ENCODE measurements at places on chromosomes 7 and 10.

DNA sequence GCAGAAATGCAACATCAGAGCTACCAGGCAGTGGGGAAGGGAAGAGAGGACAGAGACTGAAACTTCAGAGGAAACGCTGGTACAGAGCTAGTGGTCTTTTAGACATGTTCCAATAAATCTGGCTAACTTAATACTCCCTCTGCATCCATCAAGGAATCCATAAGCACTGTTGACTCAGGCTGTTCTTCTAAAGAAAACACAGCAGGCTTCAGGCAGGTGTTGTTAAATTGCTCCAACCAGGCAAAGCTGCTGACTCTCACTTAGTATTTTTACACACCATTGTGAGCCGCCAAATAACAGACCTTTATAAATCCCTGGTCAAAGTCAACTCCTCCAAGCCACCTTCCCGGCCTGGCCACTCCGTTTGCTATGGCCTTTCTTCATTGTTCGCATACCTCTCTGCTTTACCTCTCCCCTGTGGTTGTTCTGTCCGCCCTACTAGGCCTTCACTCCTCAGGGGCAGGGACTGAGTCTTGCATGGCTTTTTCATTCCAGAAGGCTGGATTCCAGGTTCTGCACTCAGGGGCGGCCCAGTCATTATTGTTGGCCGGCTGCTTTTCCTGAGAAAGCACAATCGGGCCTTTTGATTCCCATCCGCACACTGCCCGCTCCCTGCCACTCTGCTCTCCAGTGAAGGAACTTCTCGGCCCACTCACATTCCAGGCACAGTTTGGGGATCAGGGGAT lies 18.4 kb downstream of the CREB3L2 start:
- DNase-seq: no peak

DNA sequence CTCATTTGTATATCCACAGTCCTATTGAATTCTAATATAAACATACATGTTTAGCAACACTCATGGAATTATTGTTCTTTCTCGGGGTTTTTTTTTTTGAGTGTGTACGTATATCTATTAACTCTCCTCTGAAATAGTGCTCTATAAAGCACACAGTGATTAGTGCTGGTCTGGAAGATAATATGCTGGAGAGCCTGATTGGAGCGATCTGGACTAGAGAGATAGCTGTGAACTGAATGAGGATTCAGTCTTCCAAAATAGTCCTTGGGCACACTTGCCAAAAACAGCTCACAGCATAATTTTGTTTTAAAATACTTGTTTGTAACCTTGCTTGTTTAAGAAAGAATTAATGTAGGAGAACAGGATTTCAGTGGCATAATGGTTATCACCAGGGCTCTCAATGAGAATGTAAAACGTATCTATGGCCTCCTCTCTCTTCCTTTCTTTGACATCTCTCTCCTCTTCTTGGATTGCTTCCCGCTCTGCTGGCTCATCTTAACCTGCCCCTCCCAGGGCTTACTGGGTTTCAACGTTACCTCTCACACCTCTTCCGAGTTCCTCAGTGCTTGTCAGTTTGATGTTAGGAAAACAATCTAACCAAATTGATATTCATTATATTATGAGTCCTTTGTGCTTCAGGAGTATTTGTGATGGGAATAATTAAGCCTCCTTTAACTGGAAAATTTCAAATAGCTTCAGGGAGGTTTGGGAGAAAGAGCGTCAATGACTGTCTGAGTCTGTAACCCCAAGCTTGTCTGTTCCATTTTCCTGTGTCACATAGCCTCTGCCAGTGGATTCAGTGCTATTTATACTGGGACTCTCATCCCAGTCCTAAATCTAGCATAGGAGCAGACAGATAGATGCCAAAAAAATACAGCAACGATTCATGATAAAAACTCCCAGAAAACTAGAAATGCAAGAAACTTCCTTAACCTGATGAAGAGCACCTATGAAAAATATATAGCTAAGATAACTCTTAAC lies 16.2 kb upstream of the AGK start:
- no peak for DNase-seq

- no peak for DNase-seq
Observed at GRCh38 chr7:67343572-67343971, 346.9 kb downstream of the TYW1 start.

DNA sequence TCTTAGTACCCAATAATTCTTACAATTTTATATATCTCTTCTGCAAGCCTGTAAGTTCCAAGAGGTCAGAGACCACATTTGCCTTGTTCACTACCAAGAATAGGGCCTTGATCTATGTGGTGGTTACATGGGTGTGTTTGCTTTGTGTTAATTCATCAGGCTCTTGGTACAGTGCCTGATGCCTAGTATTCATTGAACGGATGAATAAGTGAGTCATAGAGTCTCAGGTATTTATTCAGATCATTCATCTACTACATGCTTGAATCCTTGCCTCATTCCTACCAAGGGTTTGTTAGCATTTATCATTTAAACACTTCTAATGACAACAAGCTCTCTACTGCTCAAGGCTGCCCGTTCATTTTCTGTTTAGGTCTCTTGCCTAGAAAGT lies 11.3 kb upstream of the SGPL1 start:
- no peak for DNase-seq

- DNase-seq: no peak
Observed at GRCh38 chr7:20241911-20242261, 24.7 kb upstream of the MACC1 start.

GRCh38 chr7:86814661-86815379 lies 171.1 kb downstream of the GRM3 start:
- peak; percentile 65 for DNase-seq

- peak; percentile 37 for DNase-seq
Observed at GRCh38 chr7:96179837-96180236, 142.1 kb downstream of the SLC25A13 start.

DNA sequence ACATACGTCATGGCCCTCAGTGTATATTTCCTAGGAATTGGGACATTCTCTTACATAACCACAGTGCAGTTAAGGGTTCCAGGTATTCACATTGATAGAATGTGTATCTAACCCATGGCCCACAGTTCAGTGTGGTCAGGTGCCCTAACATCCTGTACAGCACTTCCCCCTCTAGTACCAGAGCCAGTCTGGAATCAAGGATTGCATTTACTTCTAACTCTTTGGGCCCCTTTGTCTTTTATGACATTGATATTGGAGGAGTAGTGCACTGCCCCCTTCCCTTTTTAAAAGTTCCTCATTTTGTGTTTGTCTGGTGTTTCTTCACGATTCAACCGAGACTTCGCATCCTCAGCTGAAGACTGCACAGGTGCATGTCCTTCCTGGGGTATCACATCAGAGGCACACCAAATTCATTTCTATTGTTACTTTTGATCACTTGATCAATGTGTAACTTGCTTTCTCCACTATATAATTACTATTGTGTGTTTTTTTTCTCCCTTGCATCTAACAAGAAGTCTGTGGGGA lies 22.4 kb upstream of the NPFFR1 start:
- DNase-seq: peak; percentile 50

- peak; percentile 80 for DNase-seq
Observed at GRCh38 chr7:44291066-44291732, 34.2 kb downstream of the CAMK2B start.

- peak; percentile 86 for DNase-seq
Observed at GRCh38 chr10:61140765-61141392, 196.9 kb upstream of the RHOBTB1 start.

GRCh38 chr10:60382946-60383681 lies 6.6 kb downstream of the ANK3 start:
- no peak for DNase-seq

DNA sequence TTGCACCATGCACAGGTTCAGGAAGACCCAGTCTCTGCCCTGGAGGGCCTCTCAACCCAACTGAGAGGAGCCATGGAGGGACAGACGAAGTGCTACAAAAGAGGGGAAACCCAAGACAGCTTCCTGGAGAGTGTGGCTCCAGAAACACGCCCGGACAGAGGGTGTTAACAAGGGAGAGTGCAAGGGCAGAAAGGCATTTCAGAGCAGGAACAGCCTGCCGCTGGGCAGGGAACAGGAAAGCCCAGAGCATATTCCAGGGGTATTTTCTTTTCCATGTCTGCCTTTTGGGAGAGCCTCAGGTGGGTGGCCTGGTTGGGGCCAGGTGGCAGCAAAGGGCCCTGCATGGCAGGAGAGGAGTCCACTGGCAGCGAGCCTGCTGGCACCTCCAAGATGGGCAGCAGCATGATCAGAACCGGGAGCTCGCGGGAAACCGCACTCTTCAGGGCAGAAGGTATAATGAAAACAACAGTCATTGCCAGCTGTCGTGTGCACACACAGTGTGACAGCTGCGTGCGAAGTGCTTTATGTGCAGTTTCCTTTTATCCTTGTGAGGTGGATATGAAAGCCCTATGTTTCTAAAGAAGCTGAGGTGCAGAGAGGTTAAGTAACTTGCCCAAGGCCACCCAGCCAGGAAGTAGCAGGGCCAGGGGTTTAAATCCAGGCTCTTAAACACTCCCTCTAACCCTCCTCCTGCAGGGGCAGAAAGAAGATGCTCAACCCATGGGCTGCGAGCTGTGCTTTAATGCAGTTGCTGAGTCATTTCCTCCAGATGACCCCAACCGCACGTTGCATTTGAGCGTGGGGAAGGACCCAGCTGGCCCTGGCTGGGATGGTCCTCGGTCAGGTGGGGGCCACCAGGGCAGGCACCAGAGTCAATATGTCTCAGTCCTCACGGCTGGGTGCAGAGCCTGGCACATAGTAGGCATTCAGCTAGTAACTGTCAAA lies 128.6 kb downstream of the OAT start:
- peak; percentile 45 for DNase-seq

- peak; percentile 20 for DNase-seq
Observed at GRCh38 chr7:155007947-155008346, 5.0 kb upstream of the PAXIP1 start.

GRCh38 chr7:40330408-40330807 lies 195.6 kb downstream of the SUGCT start:
- no peak for DNase-seq

DNA sequence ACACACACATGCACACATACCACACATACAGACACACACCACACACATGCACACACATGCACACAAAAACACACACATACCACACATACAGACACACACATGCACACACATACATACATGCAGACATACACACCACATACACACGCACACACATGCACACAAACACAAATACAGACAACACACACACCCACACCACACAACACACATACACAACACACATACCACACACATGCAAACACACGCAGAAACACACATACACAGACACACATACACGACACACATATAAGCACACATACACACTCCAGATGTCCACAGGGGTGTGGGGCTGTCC lies 60.1 kb upstream of the PPP2R2D start:
- DNase-seq: no peak

DNA sequence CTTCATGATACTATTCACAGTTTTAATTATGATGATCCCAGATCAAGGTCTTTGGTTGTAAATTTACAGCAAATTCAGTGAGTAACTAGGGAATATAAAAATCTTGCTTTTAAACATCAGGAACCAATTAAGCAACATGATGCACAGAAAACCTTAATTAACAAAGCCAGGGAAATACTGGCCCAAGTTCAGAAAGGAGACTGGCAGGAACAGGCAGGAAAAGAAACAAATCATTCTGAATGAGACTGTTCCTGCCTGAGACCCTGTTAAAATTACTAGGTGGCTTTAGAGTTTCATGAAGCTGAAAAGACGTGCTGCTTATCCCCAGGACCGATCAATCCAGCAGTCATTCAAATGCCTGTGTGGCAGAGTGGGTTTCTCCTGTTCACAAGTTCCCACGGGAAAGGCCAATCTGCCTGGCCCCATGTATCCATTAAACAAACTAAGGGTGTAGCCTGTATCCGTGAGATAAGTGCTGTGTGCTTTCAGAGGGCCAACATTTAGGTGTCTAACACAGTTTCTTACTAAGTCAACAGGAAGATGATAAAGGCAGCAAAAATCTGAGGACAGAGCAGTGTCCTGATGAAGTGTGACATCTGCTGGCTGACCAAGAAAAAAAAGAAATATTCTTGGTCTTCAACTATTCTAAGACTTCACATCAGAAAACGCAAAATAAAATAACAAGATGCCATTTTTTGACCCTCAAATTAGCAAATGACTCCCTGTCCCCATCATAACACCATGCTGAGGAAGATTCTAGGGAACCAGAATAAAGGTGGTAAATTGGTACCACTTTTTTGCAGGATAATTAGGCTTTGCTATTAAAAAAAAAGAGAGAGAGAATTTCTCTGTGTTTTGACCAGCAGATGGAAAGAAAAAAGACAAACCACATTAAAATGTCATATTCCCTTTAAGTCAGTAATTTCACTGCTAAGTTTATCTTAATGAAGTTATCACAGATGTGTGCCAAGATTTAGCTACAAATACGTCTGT lies 34.2 kb downstream of the PUS7 start:
- peak; percentile 12 for DNase-seq

GRCh38 chr7:34928052-34928451 lies 109.2 kb downstream of the DPY19L1 start:
- peak; percentile 1 for DNase-seq

DNA sequence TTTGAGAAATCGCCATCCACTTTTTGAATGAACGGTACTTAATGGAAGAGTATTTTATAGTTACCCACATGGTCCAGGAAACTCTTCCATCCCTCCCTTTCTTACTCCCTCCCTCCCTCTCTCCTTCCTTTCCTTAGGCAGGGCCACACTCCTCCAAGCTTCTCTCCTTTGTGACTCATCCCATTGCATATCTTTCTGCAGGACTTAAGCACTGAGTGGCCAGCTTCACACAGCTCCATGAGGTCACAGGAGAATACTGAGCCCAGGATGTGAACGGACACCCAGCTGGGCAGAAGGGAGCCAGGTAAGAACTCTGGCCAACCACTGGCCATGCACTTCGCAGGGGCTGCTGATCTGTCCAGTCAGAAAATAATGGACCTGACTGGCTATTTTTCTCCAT lies 189.7 kb upstream of the ADCY1 start:
- DNase-seq: no peak

DNA sequence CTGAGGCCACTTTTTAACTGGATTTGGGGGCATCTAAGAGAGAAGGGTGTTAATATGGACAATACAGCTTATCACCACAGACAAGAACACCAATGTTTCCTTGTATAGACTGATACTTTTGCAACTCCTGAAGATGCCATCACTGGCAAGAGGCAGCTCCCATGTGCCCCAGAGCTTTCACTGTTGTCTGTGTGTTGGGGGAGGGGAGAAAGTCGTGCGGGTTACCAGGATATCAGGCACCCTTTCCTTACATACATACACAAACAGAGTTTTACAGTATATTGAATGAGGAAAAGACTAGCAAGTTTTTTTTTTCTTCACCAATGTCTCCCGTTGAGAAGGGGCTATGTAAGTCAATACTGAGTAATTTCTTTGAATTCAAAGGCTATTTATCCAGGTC lies 4.1 kb upstream of the DLX6 start:
- no peak for DNase-seq

- DNase-seq: no peak
Observed at GRCh38 chr10:89206402-89207180, 526 bp downstream of the CH25H start.

- no peak for DNase-seq
Observed at GRCh38 chr7:36630112-36630650, 94.1 kb downstream of the AOAH start.

- no peak for DNase-seq
Observed at GRCh38 chr7:22444181-22444971, 55.6 kb downstream of the STEAP1B start.

- DNase-seq: no peak
Observed at GRCh38 chr7:39904077-39904486, 46.0 kb upstream of the CDK13 start.

Data from OCI-M1 (cell line).